Vagina (tissue), 2 donors: ENCODE measurements at places on chromosomes 12 and 14.

GRCh38 chr14:57835766-57836165 is 30.1 kb downstream of the SLC35F4 start:
- no peak overlapping the region for H3K27ac ChIP-seq
- H3K4me3 ChIP-seq: no peak overlapping the region
- H3K4me1 ChIP-seq: peaks cover 25% of the 10 kb centered on the region
- H3K36me3 ChIP-seq: no peaks in the 10 kb centered on the region

- no peaks in the 10 kb centered on the region for H3K27me3 ChIP-seq
- no peaks in the 10 kb centered on the region for H3K36me3 ChIP-seq
- DNase-seq: no peak
- no peak overlapping the region for H3K4me3 ChIP-seq
- H3K27ac ChIP-seq: no peak overlapping the region
Measured at GRCh38 chr12:88273450-88273849, 131.3 kb downstream of the TMTC3 start.

GRCh38 chr12:93243382-93243688 is 134.4 kb upstream of the NUDT4 start:
- no peak overlapping the region for H3K27ac ChIP-seq
- H3K36me3 ChIP-seq: no peaks in the 10 kb centered on the region
- no peaks in the 10 kb centered on the region for H3K27me3 ChIP-seq
- H3K4me3 ChIP-seq: no peak overlapping the region
- peaks cover 14% of the 10 kb centered on the region for H3K4me1 ChIP-seq
- DNase-seq: no peak

DNA sequence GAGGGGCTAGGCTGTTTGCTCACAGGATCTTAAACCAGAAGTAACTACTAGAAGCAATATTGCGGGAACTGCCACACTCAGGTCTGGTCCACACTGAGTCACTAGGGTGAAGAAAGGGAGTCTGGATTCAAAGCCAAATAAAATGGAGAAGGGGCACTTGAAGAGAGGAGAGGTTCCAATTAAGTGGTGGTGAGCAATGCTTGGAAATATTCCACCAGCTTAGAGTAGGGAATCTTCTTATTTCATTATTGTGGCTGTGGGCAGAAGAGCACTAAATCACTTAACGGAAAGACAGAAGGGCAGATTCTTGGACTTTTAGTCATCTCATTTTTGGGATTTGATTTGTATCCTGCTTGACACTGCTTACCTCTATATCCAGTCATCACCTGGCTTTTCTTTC is 48.6 kb upstream of the PPP1R12A start:
- H3K27me3 ChIP-seq: no peaks in the 10 kb centered on the region
- H3K4me1 ChIP-seq: no peaks in the 10 kb centered on the region

GRCh38 chr12:11879306-11879705 is 191.4 kb upstream of the BCL2L14 start:
- H3K4me3 ChIP-seq: no peak overlapping the region
- no peaks in the 10 kb centered on the region for H3K27me3 ChIP-seq
- H3K4me1 ChIP-seq: peaks cover 38% of the 10 kb centered on the region
- H3K36me3 ChIP-seq: no peaks in the 10 kb centered on the region

GRCh38 chr12:30450226-30450625 is 245.4 kb downstream of the IPO8 start:
- no peaks in the 10 kb centered on the region for H3K36me3 ChIP-seq
- H3K27ac ChIP-seq: no peak overlapping the region
- no peaks in the 10 kb centered on the region for H3K27me3 ChIP-seq
- H3K4me1 ChIP-seq: no peaks in the 10 kb centered on the region
- no peak for DNase-seq
- no peak overlapping the region for H3K4me3 ChIP-seq
